Aorta (tissue), 5 donors: ENCODE measurements at places on chromosomes 13 and 19. TPM values are rescaled to one million over a fixed set of nuclear protein-coding genes. Genes with fewer than 3 reads are reported as not detected.

Gene PRX
- 4.9 TPM for total RNA-seq

Gene KLK3
- total RNA-seq = not detected

Gene NKPD1
- total RNA-seq = not detected

Gene ZNF793
- total RNA-seq = 8.3 TPM
